ENCODE measurements at places on chromosomes 7 and 10. TPM values are rescaled to one million over a fixed set of nuclear protein-coding genes. Genes with fewer than 3 reads are reported as not detected.

ANKRD30A gene
- not detected for total RNA-seq

GRCh38 chr7:131072505-131073091 lies 255.1 kb upstream of the MKLN1 start:
- no peak overlapping the region for H3K4me3 ChIP-seq
- H3K27me3 ChIP-seq: no peaks in the 10 kb centered on the region
- no peak overlapping the region for H3K27ac ChIP-seq
- DNase-seq: no peak
- H3K4me1 ChIP-seq: peaks cover 35% of the 10 kb centered on the region

DNA sequence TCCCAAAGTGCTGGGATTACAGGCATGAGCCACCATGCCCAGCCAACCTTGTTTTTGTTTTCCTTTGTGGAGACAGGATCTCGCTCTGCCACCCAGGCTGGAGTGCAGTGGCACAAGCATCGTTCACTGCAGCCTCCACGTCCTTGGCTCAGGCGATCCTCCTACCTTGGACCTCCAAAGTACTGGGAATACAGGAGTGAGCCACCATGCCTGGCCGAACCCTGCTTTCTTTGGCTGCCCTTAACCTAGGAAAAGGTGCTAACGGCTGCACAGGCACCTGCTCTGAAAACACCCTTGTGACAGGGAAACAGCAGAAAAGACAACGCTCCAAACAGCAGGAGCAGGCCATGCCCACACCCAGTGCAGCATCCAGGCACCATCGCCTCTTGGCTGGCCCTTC lies 71.9 kb downstream of the OAT start:
- H3K36me3 ChIP-seq: no peaks in the 10 kb centered on the region
- peaks cover 1% of the 10 kb centered on the region for H3K4me1 ChIP-seq
- H3K4me3 ChIP-seq: no peak overlapping the region
- H3K27ac ChIP-seq: no peak overlapping the region

SPDYE16 gene
- not detected for total RNA-seq

GRCh38 chr7:8184221-8184620 lies 77.7 kb downstream of the ICA1 start:
- H3K36me3 ChIP-seq: no peaks in the 10 kb centered on the region
- H3K4me1 ChIP-seq: no peaks in the 10 kb centered on the region
- H3K27me3 ChIP-seq: no peaks in the 10 kb centered on the region
- H3K4me3 ChIP-seq: no peak overlapping the region

FBH1 gene
- total RNA-seq: 62.2 TPM

DNA sequence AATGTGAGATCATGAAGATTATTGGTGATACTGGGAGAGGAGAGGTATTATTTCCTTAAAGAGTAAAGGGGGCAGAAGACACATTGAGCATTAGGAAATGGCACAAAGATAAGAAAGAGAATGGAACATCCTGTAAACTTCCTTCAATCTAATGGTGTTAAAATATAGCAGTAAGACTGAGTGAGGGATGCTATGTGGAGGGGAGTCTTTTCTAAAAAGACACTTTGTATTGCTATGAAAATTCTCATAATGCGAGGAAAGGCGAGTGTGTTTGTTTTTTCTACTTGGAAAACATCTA lies 405.2 kb downstream of the ARL4A start:
- no peak for DNase-seq
- no peaks in the 10 kb centered on the region for H3K4me1 ChIP-seq
- no peak overlapping the region for H3K4me3 ChIP-seq

ADRB1 gene
- 0.07 TPM for total RNA-seq

CAMK1D gene
- total RNA-seq: 31.2 TPM

GRCh38 chr7:1961701-1962276 lies 271.0 kb downstream of the MAD1L1 start:
- H3K36me3 ChIP-seq: peaks cover 15% of the 10 kb centered on the region
- H3K27ac ChIP-seq: peak overlapping the region; percentile 83
- DNase-seq: no peak
- no peak overlapping the region for H3K4me3 ChIP-seq
- peaks cover 11% of the 10 kb centered on the region for H3K4me1 ChIP-seq

GRCh38 chr7:99255463-99255862 lies 17.2 kb upstream of the MYH16 start:
- H3K36me3 ChIP-seq: no peaks in the 10 kb centered on the region
- peaks cover 4% of the 10 kb centered on the region for H3K27me3 ChIP-seq
- peaks cover 11% of the 10 kb centered on the region for H3K4me1 ChIP-seq
- no peak overlapping the region for H3K4me3 ChIP-seq
- H3K27ac ChIP-seq: no peak overlapping the region
- no peak for DNase-seq

CPA2 gene
- not detected for total RNA-seq

GRCh38 chr10:110134917-110135316 lies 72.5 kb upstream of the MXI1 start:
- H3K27ac ChIP-seq: peak overlapping the region; percentile 22
- H3K36me3 ChIP-seq: peaks cover 15% of the 10 kb centered on the region
- no peaks in the 10 kb centered on the region for H3K27me3 ChIP-seq
- no peak for DNase-seq
- peaks cover 15% of the 10 kb centered on the region for H3K4me1 ChIP-seq
- no peak overlapping the region for H3K4me3 ChIP-seq

- no peak for DNase-seq
- no peaks in the 10 kb centered on the region for H3K27me3 ChIP-seq
- no peaks in the 10 kb centered on the region for H3K36me3 ChIP-seq
- H3K4me1 ChIP-seq: peaks cover 26% of the 10 kb centered on the region
- H3K4me3 ChIP-seq: no peak overlapping the region
- H3K27ac ChIP-seq: no peak overlapping the region
Observed at GRCh38 chr10:78957471-78958039, 111.2 kb upstream of the ZMIZ1 start.

DNA sequence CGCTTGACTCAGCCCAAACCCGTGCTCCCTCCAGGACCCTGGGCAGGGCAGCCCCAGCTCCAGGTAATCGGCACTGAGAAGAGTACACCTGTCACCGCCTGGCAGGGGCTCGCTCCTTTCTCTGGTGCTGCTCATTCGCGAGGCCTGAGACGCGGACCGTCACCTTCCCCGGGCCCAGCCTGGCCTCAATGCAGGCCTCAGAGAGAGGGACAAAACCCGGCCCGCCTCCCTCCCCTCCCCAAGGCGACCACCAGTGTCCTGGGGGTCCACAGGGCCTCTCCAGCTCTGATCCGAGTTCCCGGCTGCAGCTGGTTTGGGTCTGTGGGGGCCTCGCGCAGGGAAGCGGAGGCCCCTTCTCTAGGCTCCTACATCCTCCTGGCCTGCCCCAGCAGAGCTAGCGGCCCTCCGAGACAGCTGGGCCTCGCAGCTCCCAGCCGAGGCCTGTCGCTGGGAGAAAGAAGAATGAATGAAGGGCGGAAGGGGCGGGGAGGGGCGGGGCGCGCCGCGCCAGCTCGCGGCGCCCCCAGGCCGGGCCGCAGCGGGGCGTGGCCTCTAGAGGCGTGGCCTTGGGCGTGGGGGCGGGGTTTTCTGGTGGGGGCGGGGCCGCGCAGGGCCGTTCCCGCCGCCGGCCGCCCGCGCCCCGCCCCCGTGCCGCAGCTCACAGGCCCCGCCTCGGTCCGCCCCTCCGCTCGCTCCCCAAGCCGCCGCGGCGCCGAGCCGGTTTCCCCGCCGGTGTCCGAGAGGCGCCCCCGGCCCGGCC lies at the start of gene LIMK1:
Gene LIMK1, plus strand, starts transcription at position 688 of the 760 bp plus-strand sequence. CDS start 187 bp downstream, outside the sequence.
- no peak for DNase-seq
- H3K4me3 ChIP-seq: peak within 1 kb of the TSS; percentile 79
- peaks cover 33% of the 10 kb centered on the region for H3K4me1 ChIP-seq
- peak within 1 kb of the TSS; percentile 68 for H3K27ac ChIP-seq

FAS gene
- total RNA-seq: 11.2 TPM

DNA sequence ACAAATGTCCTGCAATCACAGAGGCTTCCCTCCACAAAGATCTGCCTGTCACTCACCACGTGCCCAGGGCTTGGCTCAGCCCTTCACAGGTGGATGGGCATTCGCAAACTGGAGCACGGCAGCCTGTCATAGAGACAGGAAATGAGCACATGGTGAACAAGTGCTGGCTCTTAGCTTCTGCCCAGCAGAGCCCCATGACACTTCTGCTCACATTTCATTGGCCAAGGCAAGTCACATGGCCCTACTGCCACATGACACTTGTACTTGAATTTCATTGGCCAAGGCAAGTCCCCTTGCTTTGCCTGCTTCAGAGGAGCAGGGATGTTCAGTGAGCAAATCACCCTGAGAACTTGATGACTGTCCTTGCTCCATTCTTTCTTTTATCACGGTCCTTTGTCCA lies 110.8 kb upstream of the PPP2R2D start:
- H3K36me3 ChIP-seq: no peaks in the 10 kb centered on the region
- DNase-seq: no peak
- no peak overlapping the region for H3K4me3 ChIP-seq
- H3K27me3 ChIP-seq: peaks cover 7% of the 10 kb centered on the region
- H3K4me1 ChIP-seq: no peaks in the 10 kb centered on the region
- no peak overlapping the region for H3K27ac ChIP-seq

GRCh38 chr7:76095908-76096307 lies 48.0 kb downstream of the MDH2 start:
- H3K4me3 ChIP-seq: no peak overlapping the region
- H3K4me1 ChIP-seq: no peaks in the 10 kb centered on the region
- no peak overlapping the region for H3K27ac ChIP-seq
- no peaks in the 10 kb centered on the region for H3K36me3 ChIP-seq
- DNase-seq: no peak

AGAP9 gene
- 5.4 TPM for total RNA-seq

DNA sequence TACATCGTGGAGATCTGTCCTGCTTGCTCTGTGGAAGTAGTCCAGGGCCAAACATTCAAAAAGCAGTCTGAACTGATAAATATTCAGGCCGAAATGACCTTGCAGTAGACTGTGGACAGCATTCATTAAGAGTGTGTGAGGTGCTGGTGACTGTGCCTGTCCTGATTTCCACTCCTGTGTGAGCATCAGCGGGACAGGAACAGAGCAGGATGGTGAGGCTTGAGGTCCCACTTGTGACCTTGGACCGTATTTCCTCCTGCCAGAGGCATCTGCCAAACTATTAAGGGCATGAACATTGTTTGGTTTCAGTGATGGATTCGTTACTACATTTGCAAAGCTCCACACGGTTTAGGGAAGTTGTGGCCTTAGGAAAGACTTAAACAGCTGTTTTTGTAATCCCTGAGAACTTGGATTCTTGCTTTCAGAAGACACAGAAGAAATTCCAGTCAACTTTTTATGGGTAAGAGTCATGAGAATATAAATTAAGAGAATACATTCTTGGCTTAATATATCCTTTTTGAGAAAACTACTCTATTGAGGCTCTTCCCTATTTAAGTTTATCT lies 32.8 kb downstream of the CCNY start:
- no peak overlapping the region for H3K4me3 ChIP-seq
- DNase-seq: no peak
- H3K4me1 ChIP-seq: peaks cover 28% of the 10 kb centered on the region
- no peaks in the 10 kb centered on the region for H3K27me3 ChIP-seq
- no peaks in the 10 kb centered on the region for H3K36me3 ChIP-seq
- peak overlapping the region; percentile 34 for H3K27ac ChIP-seq

HOXA6 gene
- total RNA-seq: not detected

DLX6 gene
- 2.7 TPM for total RNA-seq

SEC24C gene
- total RNA-seq: 69.1 TPM

DNA sequence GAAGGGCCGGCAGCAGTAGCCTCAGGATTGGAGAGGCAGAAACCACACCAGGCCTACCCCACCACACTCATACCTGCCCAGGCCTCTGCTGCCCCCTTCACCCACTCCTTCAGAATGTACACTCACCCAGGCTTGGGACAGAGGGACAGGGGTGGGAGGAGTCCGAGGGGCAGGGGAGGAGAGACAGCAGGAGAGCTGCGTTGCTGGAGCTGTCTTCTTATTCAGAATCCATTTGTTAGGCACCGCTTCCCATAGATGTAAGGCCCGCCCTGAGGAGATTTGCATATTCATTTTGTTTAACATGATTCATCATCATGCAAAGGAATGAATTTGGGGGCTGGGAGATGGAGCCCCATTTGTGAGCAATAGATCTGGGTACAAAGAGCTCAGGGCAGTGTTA lies 156.7 kb downstream of the CDH23 start:
- H3K36me3 ChIP-seq: peaks cover 2% of the 10 kb centered on the region
- no peak for DNase-seq
- H3K4me3 ChIP-seq: no peak overlapping the region
- H3K4me1 ChIP-seq: no peaks in the 10 kb centered on the region

GRCh38 chr7:123709525-123709924 lies 39.3 kb downstream of the WASL start:
- peaks cover 40% of the 10 kb centered on the region for H3K4me1 ChIP-seq
- H3K4me3 ChIP-seq: no peak overlapping the region
- H3K27me3 ChIP-seq: no peaks in the 10 kb centered on the region

- H3K4me1 ChIP-seq: peaks cover 27% of the 10 kb centered on the region
- no peaks in the 10 kb centered on the region for H3K27me3 ChIP-seq
- no peaks in the 10 kb centered on the region for H3K36me3 ChIP-seq
- H3K27ac ChIP-seq: no peak overlapping the region
Observed at GRCh38 chr7:108408296-108408991, 47.8 kb downstream of the NRCAM start.

DNA sequence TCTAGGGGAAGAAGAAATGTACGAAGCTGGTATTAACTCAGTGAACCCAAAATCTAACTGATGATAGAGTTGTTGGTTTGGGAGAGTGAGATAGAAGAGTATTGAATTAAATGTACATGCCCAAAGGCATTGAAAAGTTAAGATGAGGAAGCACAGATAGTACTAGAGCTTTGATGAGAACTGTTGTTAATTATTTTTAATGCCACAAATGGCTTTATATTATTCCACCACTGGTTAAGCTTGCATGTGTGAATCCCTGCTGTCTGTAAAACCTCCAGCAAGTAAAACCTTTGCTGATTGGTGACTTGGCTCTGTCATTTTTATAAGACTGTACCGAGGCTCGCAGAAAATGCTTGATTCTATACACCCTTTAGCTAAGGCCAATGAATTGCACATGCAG lies 382.7 kb upstream of the LRGUK start:
- H3K4me1 ChIP-seq: peaks cover 17% of the 10 kb centered on the region
- no peaks in the 10 kb centered on the region for H3K27me3 ChIP-seq
- DNase-seq: no peak
- H3K36me3 ChIP-seq: no peaks in the 10 kb centered on the region
- no peak overlapping the region for H3K27ac ChIP-seq

DNA sequence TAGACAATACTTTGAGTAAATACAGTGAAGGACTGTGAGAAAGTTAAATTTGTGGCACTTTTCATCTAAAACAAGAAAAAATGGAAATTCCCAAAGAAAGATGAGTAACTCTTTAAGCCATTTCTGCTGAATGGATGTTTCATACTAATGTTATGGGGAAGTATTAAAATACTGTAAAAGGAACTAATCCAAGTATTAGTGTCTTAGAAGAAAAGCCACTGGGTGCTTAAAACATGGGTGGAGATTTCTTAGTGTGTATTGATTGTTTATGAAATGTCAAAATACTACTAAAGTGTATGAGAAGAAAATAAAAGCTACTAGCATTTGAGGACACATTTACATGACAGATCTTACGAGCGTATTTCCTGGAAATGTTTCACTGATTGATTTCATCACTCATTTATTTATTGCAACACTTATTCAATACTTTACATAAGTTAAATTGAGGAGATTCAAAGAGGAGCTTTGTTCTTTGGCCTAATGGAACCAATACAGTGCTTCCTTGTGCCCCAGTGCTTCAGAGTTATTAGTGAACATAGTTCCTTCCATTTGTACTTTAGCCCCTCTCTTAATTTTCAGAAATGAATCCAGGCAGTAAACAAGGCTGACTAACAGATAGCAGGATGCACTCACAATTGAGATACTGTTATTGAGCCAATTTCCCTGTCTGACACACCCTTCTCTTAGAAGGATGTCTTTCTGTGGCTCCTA lies 155.5 kb upstream of the AHR start:
- H3K4me3 ChIP-seq: peak overlapping the region; percentile 36
- H3K4me1 ChIP-seq: peaks cover 57% of the 10 kb centered on the region
- H3K27me3 ChIP-seq: no peaks in the 10 kb centered on the region
- H3K36me3 ChIP-seq: no peaks in the 10 kb centered on the region
- no peak for DNase-seq

GRCh38 chr10:66162560-66163143 lies 763.2 kb upstream of the LRRTM3 start:
- peaks cover 2% of the 10 kb centered on the region for H3K36me3 ChIP-seq
- no peak overlapping the region for H3K27ac ChIP-seq

SFTPA1 gene
- not detected for total RNA-seq

All from chondrocyte (in vitro differentiated cells).